ENCODE measurements at places on chromosomes 1 and 21.

DNA sequence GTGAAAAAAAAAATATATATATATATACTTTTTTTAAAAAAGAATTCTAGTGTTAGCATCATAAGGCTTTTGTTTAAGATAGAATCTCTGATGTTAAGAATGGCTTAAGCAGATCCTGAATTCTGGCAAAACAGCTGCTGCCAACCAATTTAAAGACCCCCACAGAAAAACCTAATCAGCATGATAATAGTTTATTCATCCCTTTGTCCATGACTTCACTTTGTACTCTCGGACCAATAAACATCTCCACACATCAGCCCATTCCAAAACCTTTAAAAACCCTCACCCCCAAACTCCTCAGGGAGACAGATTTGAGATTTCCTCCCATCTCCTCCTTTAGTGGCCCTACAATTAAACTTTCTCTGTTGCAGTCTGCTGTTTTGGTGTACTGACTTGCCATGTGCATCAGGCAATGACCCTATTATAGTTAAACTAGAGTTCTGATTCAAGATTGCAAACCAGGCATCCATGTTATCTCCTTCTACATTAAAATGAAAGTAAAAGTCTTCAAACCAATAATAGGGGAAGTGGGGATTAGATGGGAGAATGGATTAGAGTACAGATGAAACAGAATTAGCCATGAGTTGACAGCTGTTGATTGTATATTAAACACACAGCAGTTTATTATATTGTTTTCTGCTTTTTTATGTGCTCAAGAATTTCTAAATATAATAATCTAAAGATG is 9.8 kb upstream of the PHTF1 start:
- no peak for DNase-seq

DNA sequence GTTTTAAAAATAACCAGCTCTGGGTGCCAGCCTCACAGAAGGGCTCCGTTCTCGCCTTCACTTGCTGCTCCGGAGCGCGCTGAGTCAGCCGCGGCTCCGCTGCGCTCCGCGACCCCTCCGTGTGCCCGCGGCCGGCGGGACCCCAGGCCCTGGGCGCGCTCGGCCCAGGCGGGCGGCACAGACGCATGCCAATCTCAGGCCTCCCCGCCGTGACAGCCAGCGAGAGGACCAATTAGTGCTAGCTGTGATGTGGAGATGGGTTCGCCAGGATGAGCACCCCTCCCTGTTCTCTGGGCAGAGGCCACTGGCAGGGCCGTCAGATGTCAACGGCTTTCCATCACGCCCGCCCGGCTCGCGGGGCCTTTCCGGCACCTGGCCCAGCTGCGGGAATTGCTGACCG is 293.8 kb downstream of the SPATA17 start:
- no peak for DNase-seq

DNA sequence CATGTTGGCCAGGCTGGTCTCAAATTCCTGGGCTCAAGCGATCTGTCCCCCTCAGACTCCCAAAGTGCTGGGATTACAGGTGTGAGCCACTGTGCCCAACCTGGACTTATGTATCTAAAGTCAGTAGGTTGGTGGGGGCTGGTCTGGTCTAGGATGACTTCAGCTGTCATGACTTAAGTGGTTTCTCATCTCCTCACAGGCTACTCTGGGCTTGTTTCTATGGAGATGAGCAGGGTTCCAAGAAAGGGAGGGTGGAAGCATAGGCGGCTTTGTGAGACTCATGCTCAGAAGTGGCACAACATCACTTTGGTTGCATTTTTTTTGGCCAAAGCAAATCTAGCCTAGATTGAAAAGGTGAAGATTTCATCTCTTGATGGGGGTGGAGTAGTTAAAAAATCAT is 115.9 kb upstream of the IVNS1ABP start:
- DNase-seq: no peak

GRCh38 chr1:152479792-152480595 is 30.6 kb upstream of the LCE5A start:
- no peak for DNase-seq

- DNase-seq: no peak
Observed at GRCh38 chr21:42475036-42475435, 21.0 kb downstream of the RSPH1 start.

- DNase-seq: peak; percentile 38
Observed at GRCh38 chr1:150650193-150650592, 20.8 kb upstream of the ENSA start.

DNA sequence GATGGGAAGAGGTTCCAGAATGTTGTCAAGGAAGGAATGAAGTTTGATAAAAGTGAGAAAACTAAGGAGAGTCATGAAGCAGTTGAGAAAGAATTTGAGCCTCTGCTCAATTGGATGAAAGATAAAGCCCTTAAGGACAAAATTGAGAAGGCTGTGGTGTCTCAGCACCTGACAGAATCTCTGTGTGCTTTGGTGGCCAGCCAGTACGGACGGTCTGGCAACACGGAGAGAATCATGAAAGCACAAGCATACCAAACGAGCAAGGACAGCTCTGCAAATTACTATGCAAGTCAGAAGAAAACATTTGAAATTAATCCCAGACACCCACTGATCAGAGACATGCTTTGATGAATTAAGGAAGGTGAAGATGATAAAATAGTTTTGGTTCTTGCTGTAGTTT is 142.8 kb downstream of the CDC7 start:
- DNase-seq: no peak

- DNase-seq: no peak
Observed at GRCh38 chr1:26991310-26992116, 2.0 kb upstream of the TRNP1 start.

DNA sequence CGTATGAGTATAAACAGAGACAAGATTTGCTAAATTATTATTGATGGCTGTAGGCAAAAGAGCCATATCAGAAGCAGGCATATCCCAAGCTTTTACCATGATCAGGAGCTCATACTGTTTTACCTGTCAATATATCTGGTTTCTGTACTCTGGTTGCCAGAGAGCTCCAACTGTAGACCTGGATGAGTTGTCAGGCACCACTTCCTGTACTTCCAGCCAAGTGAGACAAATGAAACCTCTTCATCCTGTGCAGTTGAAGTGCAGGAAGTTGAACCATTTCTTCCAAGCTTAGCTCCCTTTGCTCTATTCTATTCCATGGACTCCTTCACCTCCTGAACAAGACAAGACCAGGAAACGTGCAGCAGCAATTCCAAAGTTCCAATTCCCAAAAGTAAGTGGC is 115.6 kb downstream of the ZNF281 start:
- DNase-seq: no peak
